ENCODE measurements at places on chromosomes 6 and 20.

- no peak for DNase-seq
These were observed 18.7 kb upstream of the RALGAPB start for GRCh38 chr20:38453941-38454340.

DNA sequence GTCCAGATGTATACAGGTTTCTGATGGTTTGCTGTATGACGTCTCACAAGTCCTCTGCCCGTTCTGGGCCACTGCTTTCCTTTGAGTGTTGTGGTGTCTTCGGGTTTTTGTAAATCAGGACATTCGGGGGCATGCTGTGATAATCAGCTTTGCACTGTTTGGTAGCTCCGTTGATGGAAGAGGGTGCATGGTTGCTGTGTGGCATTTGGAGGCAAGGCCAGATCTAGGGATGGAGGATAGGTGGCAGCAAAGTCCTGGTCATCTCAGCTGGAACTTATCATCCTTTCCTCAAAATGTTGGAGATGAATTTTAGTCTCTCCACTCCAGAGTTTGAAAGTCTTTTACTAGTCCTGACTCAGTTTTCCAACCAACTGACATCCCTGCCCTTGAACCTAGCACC, 91.0 kb downstream of the SCP2D1 start:
- no peak for DNase-seq

GRCh38 chr20:45552456-45552855, 5.3 kb upstream of the EPPIN start:
- no peak for DNase-seq

GRCh38 chr6:75203721-75204120, 2.1 kb downstream of the COL12A1 start:
- DNase-seq, result no peak
